Urothelium cell line (cell line): ENCODE measurements at places on chromosomes 13 and 19.

DNA sequence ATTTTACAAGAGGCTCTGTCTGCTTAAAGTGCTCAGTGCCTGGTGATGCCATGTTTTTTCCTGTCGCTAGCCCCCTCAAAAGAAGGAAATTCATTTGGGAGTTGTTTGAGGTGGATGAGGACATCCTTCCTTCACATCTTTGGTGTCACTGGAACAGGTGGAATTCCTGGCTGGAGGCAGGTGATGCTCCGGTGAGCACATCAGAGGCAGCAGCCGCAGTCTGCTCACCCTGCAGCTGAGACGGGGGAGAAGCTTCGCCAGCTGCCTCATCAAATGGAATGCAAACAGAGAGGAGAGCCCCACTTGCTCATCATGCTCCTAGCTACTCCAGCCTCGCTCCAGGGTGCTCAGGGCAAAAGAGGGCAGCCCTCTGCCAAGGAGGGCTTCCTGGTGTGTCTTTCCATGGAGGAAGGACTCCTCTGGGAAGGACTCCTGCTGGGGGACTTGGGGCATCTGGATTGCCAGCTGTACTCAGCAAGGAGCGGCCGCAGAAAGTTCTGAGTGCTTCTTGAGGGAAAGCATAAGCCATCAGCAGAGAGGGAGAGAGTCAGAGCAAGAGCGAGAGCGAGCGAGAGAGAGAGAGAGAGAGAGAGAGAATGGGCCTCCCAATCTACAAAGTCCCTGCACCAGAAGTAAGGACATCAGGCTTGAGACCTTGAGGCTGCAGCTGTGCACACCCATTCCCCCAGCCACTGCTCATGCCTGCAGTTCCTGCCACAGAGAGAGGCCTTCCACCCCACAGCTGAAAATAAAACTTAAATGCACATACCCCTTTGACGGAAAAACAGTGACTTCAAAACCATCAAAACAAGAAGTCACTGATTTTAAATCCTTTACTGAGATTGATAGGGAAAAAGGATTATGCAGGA, 74.3 kb upstream of the UBL3 start:
- peak; percentile 18 for DNase-seq

- no peak for DNase-seq
Observed at GRCh38 chr13:67855741-67856238, 625.7 kb upstream of the PCDH9 start.

- no peak for DNase-seq
Observed at GRCh38 chr13:64274481-64275217, 2859.0 kb upstream of the PCDH20 start.

GRCh38 chr19:620166-620862, 13.0 kb downstream of the POLRMT start:
- DNase-seq, result no peak

DNA sequence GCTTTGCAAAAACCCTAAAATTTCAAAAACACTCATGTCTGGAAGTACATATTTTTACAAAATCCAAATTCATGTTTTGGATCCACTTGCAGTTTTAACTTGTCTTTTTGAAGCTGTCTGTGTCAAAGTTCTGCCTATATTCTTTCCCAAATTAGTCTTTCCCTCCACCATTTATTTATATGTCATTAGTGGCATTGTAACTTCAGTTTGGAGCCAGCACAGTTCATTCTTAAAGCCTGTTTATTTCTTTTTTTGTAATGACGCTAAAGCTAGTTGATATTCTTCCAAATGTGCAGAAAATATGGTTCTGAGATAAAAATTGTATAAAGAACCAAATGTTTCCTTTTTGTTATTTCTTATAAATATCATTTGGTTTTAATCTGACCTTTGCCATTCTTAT, 2039.3 kb downstream of the OLFM4 start:
- DNase-seq, result no peak

- DNase-seq, result no peak
Observed at GRCh38 chr13:20387441-20387971, 138.2 kb downstream of the CRYL1 start.

GRCh38 chr19:4768934-4769777, 22.4 kb upstream of the FEM1A start:
- DNase-seq, result peak; percentile 82

GRCh38 chr19:2477732-2478191, 1.8 kb downstream of the GADD45B start:
- DNase-seq, result no peak

GRCh38 chr13:38743466-38743865, 56.6 kb downstream of the FREM2 start:
- no peak for DNase-seq

- no peak for DNase-seq
Observed at GRCh38 chr13:49064476-49064875, 88.8 kb downstream of the FNDC3A start.

DNA sequence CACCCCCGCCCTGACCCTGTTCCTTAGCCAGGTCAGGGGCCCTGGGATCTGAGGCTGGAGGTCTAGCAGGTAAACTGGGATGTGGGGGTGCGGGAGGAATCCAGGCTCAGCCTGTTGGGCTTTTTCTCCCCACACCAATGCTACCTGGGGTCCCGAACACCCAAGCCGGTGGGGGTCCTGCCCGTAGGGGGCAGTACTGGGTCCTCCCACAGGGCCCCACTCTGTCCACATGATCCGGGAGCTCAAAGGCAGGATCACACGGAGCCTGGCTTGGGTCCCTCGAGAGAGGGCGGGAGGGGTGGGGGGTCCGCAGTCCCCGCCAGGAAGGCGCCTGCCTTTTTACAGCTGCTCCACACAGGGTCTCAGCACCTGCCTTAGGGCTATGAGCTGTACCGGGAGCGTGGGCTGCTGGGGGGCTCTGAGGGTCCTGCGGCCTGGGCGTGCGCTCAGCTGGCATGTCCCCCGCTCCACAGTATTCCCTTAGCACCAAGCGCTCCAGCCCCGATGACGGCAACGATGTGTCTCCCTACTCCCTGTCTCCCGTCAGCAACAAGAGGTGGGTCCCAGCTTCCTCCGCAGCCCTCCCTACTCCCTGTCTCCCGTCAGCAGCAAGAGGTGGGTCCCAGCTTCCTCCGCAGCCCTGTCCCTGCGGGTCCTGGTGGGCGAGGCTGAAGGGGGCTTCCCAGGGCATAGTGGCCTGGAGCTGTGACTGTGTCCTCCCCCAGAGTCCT, 12.3 kb upstream of the TEKTIP1 start:
- no peak for DNase-seq

DNA sequence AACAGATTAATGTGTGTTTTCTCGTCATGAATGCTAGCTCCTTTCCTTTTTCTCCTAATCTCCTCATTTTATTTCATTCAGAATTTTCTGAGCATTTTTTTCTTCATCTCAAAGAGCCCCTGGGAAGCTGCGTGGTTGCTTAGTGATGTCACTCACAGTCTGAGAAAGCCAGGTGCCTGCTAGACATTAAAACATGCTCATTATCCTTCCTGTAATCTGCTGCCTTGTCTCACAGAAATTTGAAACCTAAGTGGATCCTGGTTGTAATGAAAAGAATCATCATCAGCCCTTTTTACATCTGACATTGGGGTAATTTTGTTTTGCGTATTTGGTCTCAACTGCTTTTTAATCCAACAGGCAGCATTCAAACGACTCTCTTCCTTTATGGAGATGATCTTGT, 108.2 kb upstream of the RNF113B start:
- no peak for DNase-seq

DNA sequence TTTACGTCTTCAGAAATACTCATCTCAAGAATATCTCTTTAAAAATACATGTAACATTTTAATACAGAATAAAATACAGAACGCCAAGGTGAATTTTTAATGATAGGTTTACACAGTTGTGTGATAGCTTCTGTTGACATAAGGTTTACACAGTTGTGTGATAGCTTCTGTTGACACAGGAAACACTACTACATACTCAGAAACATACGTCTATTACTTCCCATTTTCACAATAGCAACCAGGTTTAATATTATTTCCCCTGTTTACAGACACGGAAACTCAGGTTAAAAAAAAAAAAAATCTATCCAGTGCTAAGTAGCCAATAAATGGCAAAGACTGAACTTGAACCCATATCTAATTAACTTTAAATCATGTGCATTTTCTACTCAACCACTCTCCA, 571.2 kb downstream of the LIG4 start:
- no peak for DNase-seq

GRCh38 chr13:40261336-40261735, 405.1 kb downstream of the FOXO1 start:
- no peak for DNase-seq

GRCh38 chr13:102197193-102197592, 204.7 kb downstream of the FGF14 start:
- DNase-seq, result peak; percentile 4

GRCh38 chr19:45440873-45441654, 17.3 kb upstream of the ERCC1 start:
- DNase-seq, result peak; percentile 19

DNA sequence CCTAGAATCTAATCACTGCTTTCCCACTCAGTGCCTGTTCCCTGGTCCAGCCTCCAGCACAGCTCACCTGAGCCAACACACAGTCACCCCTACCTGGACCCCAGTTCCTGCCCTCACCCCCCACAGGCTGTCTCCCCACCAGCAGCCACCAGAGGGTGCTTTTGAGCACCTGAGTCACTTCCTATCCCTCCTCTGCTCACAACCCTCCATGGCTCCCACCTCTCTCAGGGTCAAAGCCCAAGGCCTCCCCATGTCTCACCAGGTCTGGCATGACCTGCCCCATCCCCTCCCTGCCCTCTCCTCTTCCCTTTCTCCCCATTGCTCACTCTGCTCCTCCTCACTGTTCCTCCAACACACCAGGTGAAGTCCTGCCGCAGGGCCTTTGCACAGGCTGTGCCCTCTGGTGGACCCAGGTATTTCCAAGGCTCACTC, 7.1 kb upstream of the DPP9 start:
- no peak for DNase-seq

- DNase-seq, result peak; percentile 18
Observed at GRCh38 chr13:76012091-76012721, 376.1 kb downstream of the LMO7 start.

GRCh38 chr19:19098703-19099632, 35.2 kb downstream of the SLC25A42 start:
- DNase-seq, result no peak

GRCh38 chr19:55255618-55256423, 3.0 kb downstream of the PPP6R1 start:
- DNase-seq, result no peak

- no peak for DNase-seq
Observed at GRCh38 chr13:56189978-56190377, 950.7 kb upstream of the PRR20A start.

DNA sequence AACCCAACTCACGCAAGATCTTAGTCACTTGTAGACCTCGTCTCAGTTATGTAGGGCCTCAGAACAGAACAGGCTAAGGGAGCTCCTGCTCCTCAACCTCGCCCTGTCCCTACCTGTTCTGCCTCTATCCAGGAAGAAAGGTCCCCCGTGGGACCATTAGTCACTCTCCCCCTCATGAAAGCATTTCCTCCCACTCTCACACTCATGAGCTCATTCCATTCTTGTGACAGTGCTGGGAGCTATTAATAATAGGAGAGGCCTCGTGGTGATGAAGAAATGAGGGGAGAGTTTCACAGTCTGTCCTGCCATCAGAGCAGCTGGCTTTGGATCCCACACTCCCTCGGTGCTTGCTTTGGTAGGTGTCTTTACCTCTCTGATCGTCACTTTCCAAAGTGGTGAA, 10.2 kb downstream of the PPP2R1A start:
- DNase-seq, result no peak

DNA sequence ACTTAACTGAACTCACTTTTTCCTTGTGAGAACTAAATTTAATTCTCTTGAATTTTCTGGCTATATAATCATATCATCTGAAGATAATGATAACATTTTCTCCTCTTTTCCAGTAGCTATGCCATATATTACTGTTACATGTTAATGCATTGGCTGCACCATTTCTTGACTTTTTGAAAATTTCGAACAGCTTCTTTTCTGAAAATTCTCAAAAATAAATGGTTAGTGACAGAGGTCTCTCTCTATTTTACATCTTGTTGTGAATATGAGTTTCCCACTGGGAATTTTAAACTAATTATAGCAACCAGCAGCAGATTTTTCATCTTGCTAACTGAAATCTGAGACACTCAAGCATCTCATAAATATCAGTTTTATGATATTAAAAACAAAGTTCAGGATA, 30.6 kb downstream of the MBNL2 start:
- no peak for DNase-seq

DNA sequence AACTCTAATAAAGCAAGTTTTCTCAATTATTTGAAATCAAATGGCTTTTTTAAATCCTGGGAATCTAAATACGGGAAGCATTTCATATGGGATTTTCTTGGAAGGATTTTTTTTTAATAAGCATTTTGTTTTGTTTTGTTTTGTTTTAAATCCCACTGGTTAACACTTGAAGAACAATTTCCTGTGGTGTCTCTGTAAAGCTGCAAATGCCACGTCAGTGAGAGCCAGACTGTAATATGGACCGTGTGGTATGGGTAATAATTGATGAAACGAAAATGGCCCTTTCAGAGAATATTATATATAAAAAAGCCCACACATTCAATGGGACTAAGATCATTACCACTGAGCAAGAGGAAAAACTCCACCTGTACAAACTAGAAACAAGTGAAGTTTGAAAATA, 33.9 kb upstream of the MIR17HG start:
- no peak for DNase-seq

DNA sequence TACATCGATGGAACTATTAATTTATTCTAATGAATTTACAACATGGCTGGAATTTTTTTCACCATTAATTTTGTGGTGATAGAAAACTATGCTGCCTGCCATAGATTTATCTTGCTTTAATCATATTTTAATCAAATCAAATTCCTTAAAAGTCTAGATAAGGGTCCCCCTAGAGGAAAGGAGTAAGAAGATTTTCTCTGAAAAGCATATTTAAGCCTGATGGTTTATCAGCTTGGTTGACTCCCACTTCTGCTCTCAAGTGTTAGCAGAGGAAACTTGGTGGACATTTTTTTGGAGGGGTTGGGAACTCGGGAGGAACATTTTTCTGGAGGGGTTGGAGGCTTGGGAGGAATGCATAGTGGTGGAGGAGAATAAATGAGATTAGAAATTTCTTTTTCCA, 253.3 kb downstream of the KCNRG start:
- DNase-seq, result no peak

DNA sequence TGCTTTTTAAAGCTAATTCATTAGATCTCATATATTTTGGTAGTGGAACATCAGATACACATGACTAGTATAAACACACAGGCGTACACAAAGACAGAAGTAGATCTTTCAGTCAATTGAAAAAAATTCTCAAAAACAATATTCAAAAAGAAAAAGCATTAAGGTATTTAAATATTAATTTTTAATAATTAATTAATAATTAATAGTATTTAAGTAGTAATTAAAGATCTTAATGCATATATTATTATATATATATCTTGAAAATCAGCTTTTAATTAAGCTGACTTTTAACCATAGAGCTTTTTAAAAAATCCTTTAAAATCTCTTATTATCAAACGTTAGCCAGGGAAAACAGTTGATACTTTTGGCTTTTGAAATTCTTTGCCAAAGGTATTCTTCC, 489.4 kb upstream of the PCDH20 start:
- DNase-seq, result no peak

DNA sequence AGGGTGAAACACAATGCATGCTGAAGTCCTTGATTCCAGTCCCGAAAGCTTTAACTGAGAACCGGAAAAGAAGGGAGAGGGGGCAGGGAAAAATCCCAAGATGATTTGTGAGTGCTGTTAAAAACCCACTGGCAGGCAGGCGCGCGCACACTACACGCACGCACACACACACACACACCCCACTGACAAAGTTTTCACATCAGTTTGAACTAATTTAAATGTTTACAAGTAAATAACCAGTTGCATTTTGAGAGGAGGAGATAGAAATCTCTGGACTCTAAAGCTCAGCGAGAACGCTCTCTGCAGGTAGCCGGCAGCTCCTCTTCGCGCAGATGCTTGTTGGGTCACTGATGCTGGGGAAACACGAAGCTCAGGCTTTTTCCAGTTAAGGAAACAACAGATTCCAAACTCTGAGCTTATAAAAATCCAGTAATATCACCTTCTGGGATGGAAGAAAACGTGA, 818 bp upstream of the SLITRK1 start:
- no peak for DNase-seq
